Glutamatergic neuron (in vitro differentiated cells): ENCODE measurements at places on chromosomes 5 and 9. TPM values are rescaled to one million over a fixed set of nuclear protein-coding genes. Genes with fewer than 3 reads are reported as not detected.

DNA sequence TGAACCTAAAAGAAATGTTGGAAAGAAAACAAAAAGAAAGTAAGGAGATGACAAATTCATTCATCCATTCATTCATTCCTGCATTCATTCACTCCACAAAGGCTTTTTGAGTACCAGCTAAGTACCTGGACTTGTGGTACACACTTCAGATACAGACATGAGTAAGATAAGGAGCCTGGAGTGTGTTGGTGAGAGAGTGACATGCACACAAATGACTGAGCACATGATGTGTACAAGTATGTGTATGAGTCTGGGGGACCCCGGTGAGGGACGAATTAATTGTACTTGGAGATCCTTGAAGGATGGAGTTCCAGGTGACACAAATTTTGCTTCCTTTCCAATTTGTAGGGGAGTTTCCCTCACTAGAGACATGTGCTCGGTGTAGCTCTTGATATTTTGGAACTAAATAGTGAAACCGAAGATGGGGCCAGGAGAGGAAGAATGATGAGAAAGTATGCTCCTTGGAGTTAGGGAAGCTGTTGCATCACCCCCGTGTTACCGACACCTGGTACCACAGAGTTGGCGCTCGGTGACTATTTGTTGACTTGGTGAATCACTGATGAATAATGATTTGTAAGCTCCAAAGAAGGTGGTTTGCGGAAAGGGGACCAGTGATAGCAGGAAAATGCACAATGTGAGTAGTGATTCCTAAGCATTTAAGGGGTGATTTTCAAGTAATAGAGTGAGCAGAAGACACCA lies 509.8 kb downstream of the CCDC171 start:
- no peak for DNase-seq

GRCh38 chr5:86748538-86749105 lies 130.9 kb downstream of the COX7C start:
- DNase-seq = no peak

GRCh38 chr9:20087481-20087880 lies 298.6 kb upstream of the SLC24A2 start:
- DNase-seq = no peak

GRCh38 chr5:171116719-171117118 lies 192.3 kb upstream of the TLX3 start:
- DNase-seq = no peak

- no peak for DNase-seq
Measured at GRCh38 chr5:84213212-84213611, 171.5 kb downstream of the EDIL3 start.

DNA sequence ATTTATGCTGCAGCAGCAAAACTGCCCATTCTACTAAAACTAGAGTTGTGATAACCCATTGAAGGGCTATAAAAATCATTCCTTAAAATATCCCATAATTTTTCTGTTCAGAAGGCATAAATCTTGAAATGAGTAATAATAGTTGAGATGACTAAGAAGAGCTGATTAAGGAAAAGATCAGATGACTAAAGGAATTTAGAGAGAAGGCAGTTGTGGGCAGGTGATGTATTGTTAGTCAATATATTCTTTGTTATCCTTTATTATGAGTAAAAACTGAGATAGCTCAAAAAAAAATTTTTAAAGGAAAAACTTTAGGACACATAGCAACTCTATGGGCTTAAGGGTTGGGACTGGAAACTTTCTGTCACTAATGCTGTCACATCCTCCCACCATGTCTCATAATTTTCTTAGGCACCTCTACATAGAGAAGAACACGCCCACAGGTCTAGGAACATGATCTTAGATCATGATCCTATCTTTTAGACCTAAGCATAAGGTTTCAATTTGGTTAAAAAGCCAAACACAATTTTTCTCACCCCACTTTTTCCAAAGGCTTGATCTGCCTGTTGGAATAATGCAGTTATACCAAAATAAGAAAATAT lies 597.5 kb upstream of the MEF2C start:
- no peak for DNase-seq

DNA sequence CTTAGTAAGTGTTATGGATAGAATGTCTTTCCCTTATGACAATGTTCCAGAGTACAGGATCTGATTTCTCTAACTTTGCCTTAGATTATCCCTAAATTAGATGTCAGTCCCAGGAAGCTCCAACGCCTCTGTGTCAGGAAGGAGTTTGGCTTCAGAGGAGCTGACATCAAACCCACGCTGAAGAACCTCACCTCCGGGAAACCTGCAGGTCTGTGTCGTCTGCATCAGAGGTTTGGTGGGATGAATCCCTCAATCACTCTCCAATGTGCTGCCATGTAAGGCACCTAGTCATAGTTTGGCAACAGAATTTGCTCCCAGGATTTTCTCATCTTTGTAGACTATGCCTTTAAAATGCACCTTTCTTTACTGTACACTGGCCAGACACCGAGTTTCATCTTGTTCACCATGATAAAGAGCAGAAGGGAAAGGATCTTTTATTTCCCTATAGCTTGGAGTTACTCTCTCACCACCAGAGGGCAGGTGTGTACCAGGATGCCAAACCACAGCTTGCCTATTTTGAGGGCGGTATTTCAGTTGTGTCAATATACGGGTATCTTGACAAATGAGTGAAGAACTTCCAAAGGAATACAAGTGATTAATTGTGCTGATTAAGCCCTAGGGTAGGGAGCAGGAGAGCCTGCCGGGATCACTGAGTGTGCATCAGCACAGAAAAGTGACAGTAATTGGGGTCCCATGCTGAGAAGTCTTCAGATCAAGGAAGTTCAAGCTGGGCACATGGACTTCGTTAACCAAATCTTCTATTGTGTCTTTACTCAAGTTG lies 23.4 kb downstream of the MINAR2 start:
- DNase-seq = peak; percentile 65

GRCh38 chr9:110767559-110768063 lies 99.0 kb downstream of the MUSK start:
- DNase-seq = no peak

- no peak for DNase-seq
Measured at GRCh38 chr9:72312386-72312987, 52.5 kb downstream of the ZFAND5 start.

GRCh38 chr5:133603711-133604110 lies 8.6 kb downstream of the FSTL4 start:
- DNase-seq = no peak

DNA sequence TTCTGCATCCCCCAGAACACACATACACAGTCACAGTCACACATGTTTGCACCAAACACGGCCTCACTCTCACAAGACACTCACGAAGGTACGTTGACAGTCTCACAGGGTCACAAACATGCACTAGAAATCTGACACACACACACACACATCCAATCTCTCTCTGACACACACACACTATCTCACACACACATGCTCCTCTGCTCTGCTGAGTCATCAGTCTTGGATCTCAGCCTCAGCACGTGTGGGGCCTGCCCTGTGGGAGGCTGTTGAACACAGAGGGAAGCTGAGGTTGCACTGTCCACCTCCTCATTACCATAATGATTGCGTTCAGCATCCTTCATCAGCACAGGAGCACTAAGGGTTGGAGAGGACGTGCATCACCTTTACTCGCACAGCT lies 188.8 kb downstream of the MTRR start:
- DNase-seq = peak; percentile 39

- no peak for DNase-seq
Measured at GRCh38 chr5:178854284-178854683, 5.5 kb upstream of the ZNF354B start.

GRCh38 chr5:167014401-167015056 lies 1276.9 kb upstream of the WWC1 start:
- no peak for DNase-seq

- DNase-seq = peak; percentile 59
Measured at GRCh38 chr9:127776195-127776923, 2.1 kb downstream of the SH2D3C start.

- DNase-seq = no peak
Measured at GRCh38 chr9:13282998-13283397, 3.5 kb upstream of the MPDZ start.

- DNase-seq = no peak
Measured at GRCh38 chr9:107496976-107497375, 7.4 kb upstream of the KLF4 start.

DNA sequence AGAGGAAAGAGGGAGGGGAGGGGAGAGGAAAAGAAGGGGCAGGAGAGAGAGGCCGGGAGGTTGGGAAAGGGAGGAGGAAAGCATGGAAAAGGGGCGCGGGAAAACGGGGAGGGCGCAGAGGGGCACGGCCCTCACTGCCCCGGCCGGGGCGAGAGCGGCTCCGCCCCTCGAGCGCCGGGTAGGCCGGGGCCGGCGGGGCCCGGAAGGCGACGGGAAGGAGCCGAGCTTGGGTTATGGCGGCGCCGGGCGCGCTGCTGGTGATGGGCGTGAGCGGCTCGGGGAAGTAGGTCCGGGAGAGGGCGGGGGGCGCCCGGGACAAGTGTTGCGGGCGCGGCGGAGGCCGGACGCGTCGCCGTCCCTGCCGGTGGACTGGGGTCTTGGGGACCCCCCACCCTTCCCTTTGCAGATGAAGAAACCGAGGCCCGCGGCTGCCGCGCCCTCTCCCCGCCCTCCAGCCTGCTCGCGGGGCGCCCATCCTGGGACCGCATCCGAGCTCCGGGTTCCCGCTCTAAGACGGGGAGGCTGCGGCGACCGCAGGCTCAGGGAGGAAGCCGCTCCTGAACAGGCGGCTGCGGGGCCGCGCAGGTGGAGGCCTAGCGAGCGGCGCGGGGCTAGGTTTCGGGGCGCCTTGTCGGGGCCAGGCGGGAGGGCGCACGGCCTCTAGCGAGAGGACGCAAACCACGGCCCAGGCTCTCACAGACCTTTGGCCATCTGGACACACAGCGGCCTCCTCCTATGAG lies at the start of gene IDNK:
IDNK (plus strand) TSS at position 205 of the 740 bp plus-strand sequence; CDS start at position 234, 29 bp downstream.
- peak; percentile 66 for DNase-seq

- no peak for DNase-seq
Measured at GRCh38 chr5:160525471-160526261, 104.0 kb downstream of the PTTG1 start.

DNA sequence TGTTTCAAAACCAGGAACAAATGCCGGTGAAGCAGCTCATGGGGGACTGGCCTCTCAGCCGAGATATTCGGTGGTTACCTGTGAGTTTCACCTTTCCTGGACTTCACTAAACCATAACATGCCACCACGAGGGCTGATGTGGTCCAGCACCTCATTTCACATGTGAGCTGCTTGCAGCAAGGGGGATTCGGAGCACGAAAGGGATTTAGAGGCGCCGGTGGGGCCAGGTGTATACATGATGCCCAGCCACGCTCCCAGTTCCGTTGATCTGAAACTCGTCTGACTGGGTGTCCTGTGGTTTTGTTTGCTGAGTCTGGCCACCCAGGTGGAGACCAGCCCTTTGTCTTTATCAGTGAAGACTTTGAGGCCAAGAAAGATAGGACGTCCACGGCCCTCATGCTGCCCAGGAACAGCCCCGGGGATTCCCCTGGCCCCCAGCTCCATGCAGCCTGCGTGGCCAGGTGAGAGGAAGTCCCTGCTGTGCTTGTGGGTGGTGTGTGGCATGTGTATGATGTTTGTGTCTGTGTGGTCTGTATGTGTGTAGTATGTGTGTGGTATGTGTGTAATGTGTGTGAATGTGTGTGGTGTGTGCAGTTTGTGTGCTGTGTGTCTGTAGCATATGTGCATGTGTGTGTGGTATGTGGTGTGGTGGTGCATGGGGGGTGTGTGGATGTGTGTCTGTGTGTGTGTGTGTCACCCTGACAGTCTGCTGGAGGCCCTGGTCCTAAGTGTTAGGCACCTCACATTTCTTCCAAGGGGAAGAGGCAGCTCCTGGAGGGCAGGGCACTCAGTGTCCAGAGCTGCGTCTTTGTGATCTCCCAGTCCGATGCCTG lies 23.4 kb downstream of the PHF2 start:
- no peak for DNase-seq

DNA sequence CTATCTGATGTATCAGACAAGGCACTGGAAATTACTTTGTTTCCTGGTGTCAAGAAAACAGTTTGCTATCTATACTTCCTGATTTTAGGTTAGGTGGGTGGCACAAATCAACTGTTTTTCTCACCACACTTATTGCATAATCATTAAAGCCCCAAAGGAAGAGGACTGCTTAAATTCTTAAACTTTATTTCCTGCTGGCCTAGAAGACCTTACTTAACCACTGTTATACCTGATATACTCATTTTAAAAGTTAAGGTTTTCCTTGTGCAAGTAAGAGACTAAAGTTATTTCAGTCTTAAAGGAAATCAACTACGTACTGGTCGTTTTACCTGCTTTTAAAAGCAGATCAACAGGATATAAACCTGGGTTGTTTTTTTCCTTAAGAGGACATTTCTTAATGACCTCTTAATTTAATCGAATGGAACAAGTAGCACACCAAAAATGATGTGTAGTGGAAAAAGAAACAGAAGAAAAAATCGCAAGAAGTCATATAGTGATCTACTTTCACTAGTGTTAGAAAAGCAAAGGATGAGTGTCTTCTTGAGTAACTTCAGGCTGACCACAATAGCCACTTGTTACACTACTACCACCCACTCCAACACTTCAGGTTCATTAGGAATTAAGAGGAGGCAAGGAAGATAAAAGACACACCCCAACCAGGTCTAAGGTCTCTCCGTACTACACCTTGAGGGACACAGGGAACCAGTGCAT lies 974 bp downstream of the CLINT1 start:
- DNase-seq = no peak

DNA sequence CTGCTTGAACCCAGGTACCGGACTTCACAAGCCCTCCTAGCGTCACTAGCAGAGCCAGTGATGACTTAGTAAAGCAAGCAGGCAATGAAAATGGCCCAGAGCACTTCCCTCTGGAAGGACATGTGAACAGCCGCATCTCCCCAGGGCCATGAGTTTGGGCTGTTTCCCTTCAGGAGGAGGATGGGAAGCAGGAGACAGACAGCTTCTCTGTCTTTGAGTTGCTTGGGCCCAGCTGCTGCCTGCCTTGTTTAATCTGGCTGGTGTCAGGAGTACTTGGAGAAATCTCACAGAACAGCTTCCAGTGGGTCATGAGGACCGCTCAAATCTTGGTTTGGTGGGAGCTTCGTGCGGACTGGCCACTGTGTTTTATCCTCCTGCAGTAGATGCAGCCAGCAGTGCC lies 25.4 kb upstream of the WWC1 start:
- no peak for DNase-seq

DNA sequence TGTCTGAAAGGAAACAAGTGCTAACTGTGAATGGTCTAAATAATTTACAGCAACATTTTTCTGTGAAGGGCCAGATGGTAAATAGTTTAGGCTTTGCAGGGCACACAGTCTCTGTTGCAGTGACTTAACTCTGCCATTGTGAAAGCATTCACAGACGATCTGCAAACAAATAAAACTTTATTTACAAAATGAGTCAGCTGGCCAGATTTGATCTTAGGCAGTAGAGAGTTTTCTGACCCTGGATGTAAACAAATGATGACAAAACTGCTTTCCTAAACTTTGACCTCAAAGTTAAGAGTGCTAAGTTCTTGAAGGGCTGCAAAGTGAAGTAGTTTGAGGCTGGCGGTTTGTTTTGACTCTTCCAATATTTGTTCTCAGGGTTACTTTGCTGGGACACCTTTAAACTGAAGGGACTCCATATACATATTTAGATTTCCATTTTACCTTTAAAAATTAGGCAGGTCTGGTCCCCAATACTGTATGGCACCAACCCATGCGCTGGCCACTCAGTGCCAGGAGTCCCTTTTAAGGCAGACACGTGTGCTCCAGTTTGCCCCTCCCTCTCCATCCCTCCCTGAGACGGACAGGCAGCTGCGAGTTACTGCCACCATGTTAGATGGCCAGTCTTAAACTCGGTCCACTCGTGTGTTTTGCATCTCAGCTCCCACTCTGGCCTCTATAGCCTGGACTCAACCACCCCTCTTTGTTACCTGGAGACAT lies 4.0 kb upstream of the ADAMTS16 start:
- no peak for DNase-seq

Gene IL4
- not detected for total RNA-seq

Gene MOB3B
- total RNA-seq = 1.8 TPM

Gene PCDHB16
- total RNA-seq = 20.1 TPM

Gene BHMT2
- not detected for total RNA-seq

Gene GKAP1
- total RNA-seq = 47.4 TPM

Gene ABCA1
- 146 TPM for total RNA-seq
